ENCODE measurements at places on chromosomes 3 and 15.

DNA sequence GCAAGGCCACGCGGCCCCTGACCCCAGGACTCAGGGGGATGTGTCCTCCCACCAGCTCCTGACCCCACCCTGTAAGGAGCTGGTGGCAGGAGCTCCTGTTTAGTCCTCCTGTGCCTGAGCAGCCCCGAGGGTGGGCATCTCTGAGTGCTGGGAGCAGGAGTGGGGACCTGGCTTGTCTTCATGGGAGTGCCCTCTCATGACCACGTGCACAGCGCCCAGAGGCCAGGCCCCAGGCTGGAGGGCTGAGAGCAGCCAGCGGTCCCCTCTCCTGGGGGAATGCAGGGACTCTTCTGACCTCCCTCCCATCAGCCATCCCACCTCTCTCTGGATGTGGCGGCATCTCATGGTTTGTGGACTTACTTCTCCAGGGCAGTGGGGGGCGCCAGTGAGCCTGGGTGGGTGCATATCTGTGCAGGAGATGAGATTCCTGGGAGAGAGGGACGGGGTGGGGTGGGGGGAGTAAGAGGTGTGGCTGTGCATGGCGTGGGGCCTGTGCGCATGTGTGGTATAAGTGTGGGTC lies 205.6 kb downstream of the TBC1D2B start:
- no peak for DNase-seq

DNA sequence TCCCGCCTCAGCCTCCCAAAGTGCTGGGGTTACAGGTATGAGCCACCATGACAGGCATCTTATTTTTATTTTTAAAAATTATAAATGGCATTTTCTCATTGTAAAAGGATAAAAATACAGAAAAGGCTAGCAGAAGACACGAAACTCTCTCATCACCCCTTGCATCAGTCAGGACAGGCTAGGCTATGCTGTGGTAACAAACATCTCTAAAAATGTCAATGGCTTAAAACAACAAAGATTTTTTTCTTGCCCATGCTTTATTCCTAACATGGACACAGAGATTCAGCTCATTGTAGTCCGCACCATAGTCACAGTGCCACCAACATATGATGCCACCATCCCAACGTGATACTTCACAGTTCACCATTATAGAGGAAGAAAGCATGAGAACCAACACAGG lies 34.0 kb upstream of the SEMA4B start:
- DNase-seq: no peak

GRCh38 chr3:33936171-33936920 lies 137.9 kb downstream of the PDCD6IP start:
- DNase-seq: no peak

GRCh38 chr15:34721802-34722438 lies 32.9 kb downstream of the GJD2 start:
- DNase-seq: no peak
